Activated T-helper 1 cell treated with Interleukin-2 at 50 U/mL for 16 hours (primary cell): ENCODE measurements at places on chromosomes 4 and X.

DNA sequence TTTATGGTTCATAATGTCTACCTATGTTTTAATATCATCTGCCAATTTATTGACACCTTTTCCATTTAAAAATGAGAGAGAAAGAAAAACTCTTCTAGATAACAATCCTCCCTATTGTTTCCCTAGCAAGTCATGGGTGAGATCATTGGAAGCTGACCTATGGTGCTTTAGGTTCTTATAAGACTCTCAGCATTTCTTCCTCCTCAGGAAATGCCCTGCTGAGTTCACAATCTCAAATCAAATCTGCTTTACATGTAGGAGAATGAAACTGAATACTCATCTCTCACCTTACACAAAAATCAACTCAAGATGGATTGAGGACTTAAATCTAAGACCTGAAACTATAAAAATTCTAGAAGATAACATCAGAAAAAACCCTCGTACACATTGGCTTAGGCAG, 267.4 kb downstream of the RAPGEF2 start:
- DNase-seq = no peak

GRCh38 chr4:30769093-30769492, 48.9 kb downstream of the PCDH7 start:
- no peak for DNase-seq

- no peak for DNase-seq
Observed at GRCh38 chr4:187307131-187307530, 583.5 kb upstream of the FAT1 start.

DNA sequence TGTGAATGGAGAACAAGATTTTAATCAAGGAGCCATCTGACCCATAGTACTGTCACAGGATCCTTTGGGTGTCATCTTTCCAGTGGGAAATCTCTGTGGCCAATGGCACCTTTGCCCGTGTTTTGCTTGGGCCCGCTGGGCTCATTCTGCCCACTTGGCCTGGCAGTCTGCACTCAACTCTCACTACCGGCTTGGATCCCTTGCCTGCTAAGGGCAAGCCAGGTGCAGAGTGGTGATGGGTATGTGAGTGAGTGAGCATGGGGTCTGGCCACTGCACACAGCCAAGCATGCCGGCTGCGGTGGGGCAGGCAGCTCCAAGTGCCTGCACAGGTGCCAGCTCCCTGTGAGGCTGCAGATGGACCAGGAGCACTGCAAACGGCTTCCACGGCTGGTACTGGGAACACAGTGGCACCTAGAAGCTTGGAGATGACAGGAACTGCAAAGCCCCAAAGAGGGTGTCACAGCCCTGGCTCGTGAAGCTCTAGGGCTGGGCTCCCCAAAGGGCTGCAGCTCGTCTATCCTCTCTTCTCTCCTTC, 454.5 kb downstream of the TMA16 start:
- no peak for DNase-seq

- no peak for DNase-seq
Observed at GRCh38 chr4:151808542-151808941, 47.7 kb upstream of the GATB start.

GRCh38 chr4:143351149-143351691, 14.5 kb downstream of the GAB1 start:
- no peak for DNase-seq

DNA sequence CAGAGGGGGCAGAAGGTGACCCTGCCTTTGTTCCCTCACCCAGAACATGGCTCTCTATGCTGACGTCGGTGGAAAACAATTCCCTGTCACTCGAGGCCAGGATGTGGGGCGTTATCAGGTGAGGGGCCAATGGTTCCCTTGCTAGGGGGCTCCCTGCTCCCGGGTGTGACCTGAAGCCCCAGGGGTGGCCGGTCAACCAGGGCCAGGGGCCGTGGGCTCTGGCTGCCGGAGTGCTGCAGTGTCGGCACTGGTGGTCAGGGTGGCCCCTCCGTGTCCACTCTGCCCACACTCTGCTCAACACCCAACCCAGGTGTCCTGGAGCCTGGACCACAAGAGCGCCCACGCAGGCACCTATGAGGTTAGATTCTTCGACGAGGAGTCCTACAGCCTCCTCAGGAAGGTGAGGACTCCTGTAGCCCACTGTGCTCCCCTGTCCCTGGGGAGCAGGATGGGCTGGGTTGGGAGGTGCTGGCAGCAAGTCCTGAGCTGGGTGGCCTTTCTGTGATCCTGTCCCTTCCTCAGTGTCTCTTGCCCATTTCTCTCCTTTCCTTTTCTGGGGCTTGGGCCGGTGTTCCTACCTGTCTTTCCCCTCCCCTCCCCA, 3.0 kb downstream of the SSR4 start:
- no peak for DNase-seq

- no peak for DNase-seq
Observed at GRCh38 chrX:40734971-40735324, 394 bp downstream of the MED14 start.

DNA sequence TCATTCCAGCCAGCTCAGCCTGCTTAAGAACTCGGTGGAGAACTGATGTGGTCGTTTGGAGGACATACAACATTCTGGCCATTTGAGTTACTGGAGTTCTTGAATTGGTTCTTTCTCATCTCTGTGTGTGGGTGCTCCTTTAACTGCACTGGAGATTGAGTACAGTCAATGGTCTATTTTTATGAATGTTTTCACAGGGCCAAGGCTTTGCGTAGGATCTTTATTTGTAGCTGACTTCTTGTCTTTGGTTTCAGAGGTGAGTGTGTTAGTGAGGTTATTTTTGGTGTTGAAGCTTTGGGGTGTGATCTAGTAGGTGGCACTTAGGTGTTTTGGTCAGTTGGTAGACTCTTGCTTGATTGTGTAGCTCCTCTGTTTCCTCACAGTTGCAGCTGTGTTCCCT, 288.4 kb downstream of the LHFPL1 start:
- DNase-seq = no peak

DNA sequence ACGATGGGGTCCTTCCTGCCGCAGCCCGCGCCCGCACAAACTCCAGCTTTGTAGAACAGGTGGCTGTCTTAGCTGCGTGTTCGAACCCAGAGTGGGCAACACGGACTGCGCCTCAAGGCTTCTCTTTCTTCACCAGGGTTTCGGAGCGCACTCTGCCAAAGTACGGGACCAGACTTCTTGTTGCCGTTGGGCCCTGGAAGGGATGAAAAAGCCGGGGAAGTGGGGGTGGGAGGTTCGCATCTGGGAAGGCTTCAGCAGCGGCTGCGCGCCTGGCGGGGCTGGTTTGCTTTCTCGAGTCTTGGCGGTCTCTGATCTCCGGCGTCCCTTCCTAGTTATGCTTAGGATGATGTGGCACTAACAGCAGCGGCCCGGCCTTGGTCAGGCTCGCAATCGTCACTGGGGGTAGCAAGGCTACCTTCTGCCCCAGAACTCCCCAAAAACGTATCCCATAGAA, 673 bp downstream of the PARM1 start:
- DNase-seq = no peak

DNA sequence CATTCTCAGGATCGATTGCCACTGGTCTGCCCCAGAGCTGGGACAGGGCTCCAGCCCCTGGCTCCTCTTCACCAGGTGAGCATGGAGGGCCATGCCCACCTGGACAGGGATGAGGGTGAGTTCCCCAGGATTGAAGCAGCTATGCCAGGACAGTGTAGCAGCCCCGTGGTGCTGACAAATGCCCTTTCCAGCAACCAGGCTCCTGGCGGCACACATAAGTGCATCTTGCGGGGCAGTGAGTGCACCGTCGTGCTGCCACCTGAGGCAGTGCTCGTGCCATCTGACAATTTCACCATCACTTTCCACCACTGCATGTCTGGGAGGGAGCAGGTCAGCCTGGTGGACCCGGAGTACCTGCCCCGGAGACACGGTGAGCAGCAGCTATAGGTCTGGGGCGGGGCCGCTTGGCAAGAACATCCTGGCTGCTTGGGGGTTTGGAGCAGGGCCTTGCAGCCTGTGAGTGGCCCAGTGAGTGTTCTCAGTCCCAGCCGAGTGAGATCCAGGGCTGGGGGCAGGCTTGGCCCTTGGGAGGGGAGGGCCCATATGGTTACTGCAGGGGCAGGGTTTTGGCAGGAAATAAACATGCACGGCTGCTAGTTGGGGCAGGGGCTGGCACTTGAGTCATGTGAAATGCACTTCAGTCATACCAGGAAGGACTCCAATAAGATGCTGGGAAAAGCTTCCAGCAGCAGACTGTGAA, 6.1 kb downstream of the IL9R start:
- no peak for DNase-seq

GRCh38 chr4:147739239-147739823, 7.4 kb downstream of the ARHGAP10 start:
- DNase-seq = no peak

DNA sequence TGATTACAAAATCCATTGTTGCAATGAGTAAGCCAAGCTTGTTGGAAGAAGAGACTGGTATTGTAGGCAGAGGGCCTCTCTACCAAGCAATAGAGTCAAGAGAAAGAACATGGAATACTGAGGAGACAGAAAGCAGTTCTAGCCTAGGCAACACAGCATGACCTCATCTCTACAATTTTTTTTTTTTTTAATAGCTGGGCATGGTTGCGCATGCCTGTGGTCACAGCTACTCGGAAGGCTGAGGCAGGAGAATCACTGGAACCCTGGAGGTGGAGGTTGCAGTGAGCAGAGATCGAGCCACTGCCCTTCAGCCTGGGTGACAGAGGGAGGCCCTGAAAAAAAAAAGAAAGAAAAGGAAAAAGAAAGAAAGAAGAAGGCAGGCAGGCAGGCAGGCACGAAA, 11.7 kb upstream of the ZBTB33 start:
- DNase-seq = no peak

GRCh38 chr4:77151241-77151640, 5.8 kb upstream of the CCNG2 start:
- no peak for DNase-seq

- no peak for DNase-seq
Observed at GRCh38 chrX:118420462-118420861, 74.6 kb downstream of the WDR44 start.

DNA sequence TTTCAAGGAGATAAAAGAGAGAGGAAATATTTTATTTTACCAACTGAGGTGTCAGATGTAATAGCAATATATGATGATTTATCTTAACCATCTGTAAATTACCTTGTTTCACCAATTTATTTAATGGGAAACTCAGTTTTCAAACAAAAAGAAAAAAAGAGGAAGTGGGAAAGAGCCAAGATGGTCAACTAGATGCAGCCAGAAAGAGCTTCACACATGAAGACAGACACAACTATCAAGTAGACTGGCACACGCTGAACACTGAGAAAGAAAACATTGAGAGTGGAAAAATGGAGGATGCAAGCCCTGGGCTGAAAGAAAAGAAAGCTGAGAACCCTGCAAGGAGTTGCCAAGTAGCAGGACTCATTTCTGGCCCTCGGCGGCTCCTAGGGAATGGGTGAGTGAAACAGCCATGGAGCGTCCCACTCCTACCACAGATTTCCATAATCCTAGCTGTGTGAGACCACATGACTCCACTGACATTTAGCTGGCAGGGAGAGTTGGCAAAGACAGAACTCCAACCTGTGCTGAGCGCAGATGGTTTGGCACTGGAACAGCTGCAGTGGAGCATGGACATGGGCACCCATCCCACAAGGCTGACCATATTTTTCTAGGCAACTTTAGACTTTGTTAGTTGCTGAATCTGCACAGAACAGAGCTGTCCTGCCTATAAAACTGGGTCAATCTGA, 409.3 kb downstream of the FAM47B start:
- DNase-seq = no peak

- no peak for DNase-seq
Observed at GRCh38 chrX:100090931-100091330, 319.1 kb downstream of the PCDH19 start.

DNA sequence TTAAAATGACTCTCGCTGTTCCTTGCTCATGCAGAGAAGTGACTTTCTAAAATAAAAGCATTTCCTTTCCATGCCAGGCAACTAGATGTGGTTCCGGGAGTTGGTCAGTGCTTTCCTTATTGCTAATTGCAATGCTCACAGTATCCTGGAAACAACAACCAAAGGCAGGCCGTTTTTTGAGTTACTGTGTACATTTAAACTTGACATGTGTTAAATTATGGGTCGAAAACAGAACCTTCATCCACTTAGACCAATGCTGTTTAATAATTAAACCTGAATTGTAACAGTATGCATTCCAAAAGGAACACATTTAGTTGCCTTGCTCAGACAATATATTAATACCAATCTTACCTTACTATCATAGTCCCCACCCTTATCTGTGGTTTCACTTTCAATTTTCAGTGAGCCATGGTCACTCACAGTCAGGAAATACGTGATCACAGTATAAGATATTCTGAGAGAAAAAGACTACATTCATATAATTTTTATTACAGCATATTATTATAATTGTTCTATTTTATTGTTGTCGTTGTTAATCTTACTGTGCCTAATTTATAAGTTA, 102.6 kb downstream of the HS6ST2 start:
- no peak for DNase-seq

GRCh38 chr4:185672618-185673017, 137.3 kb upstream of the PDLIM3 start:
- no peak for DNase-seq

GRCh38 chr4:153198719-153199118, 5.5 kb upstream of the TRIM2 start:
- no peak for DNase-seq

DNA sequence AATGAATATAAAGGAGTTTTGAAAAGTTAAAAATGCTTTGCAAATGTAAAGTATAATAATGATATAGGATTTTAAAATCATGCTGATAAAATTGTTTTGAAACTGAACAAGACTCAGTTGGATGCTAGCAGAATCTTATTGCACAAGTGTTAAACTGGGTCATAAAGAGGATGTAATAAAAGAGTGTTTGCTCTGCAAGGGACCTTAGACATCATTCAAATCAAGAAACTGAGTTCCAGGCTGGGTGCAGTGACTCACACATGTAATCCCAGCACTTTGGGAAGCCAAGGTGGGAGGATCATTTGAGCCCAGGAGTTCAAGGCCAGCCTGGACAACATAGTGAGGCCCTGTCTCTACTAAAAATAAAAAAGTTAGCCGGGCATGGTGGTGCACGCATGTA, 27.5 kb upstream of the DUSP21 start:
- no peak for DNase-seq

- no peak for DNase-seq
Observed at GRCh38 chr4:71026086-71026485, 32.6 kb downstream of the DCK start.

- DNase-seq = no peak
Observed at GRCh38 chrX:97155816-97156215, 272.1 kb downstream of the RPA4 start.

- DNase-seq = peak; percentile 2
Observed at GRCh38 chr4:74133786-74134499, 24.0 kb upstream of the MTHFD2L start.

GRCh38 chrX:129586446-129586845, 46.4 kb downstream of the OCRL start:
- DNase-seq = no peak

DNA sequence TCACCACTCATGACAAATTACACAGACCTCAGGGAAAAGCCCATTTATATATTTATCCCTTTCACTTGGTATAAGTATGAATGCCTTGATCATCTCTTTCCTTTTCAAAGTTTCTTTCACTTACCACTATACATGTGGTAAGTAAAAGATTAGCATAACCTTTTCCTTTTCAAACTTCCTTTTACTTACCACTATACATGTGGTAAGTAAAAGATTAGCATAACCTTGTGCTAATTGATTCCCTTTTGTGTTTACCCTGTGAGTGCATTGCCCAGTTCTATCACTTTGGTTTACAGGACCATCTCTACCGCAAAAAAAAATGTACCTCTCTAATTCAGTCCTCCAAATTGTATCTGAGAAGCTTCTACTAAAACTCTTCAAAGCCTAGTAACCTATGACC, 32.7 kb upstream of the TCEANC start:
- no peak for DNase-seq
